ENCODE measurements at places on chromosomes 12 and 14. TPM values are rescaled to one million over a fixed set of nuclear protein-coding genes. Genes with fewer than 3 reads are reported as not detected.

TAS2R20 gene
- 2.3 TPM for total RNA-seq

- H3K27me3 ChIP-seq, result no peaks in the 10 kb centered on the region
- H3K4me1 ChIP-seq, result no peaks in the 10 kb centered on the region
- no peaks in the 10 kb centered on the region for H3K36me3 ChIP-seq
- H3K27ac ChIP-seq, result no peak overlapping the region
- no peak overlapping the region for H3K4me3 ChIP-seq
Measured at GRCh38 chr12:102376181-102376747, 104.1 kb downstream of the IGF1 start.

DNA sequence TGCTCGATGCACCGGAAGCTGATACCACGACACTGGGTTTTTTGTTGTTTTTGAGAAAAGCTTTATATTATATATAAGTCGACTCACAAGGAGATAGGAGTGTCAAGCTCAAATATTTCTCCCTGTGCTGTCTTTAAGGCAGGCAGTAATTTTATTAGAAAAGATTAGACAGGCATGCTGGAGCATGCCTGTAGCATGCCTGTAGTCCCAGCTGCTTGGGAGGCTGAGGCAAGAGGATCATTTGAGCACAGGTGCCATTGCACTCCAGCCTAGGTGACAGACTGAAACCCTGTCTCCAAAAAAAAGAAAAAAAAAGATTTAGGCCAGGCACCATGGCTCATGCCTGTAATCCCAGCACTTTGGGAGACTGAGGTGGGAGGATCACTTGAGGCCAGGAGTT is 51.8 kb downstream of the GNS start:
- no peaks in the 10 kb centered on the region for H3K4me1 ChIP-seq
- no peak overlapping the region for H3K27ac ChIP-seq
- peaks cover 1% of the 10 kb centered on the region for H3K36me3 ChIP-seq
- no peak for DNase-seq
- no peak overlapping the region for H3K4me3 ChIP-seq

THAP2 gene
- total RNA-seq, result 5.0 TPM

GRCh38 chr14:60514741-60515491 is 6.0 kb downstream of the SIX6 start:
- H3K36me3 ChIP-seq, result no peaks in the 10 kb centered on the region
- DNase-seq, result peak; percentile 85
- H3K4me3 ChIP-seq, result peak overlapping the region; percentile 73
- no peak overlapping the region for H3K27ac ChIP-seq
- peaks cover 20% of the 10 kb centered on the region for H3K4me1 ChIP-seq

DNA sequence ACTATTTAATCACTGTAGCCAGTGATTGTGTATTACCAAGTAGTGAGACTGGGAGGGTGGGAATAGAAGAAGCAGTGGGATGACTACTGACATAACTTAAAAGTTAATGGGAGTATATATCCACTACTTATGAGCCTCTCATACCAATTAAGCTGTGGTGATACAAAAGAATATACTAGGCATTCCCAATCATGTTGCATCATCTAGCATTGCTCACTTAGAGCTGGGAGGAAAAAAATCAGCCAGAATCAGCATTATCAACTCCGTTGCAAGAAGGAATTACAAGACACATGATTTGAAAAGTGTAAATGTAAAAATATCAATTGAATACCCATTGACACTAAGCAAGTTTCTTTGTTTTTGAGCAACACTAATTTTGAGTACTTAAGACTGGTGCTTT is 745 bp upstream of the PPP1R36 start:
- no peaks in the 10 kb centered on the region for H3K36me3 ChIP-seq
- peaks cover 19% of the 10 kb centered on the region for H3K4me1 ChIP-seq
- H3K27me3 ChIP-seq, result peaks cover 10% of the 10 kb centered on the region
- H3K4me3 ChIP-seq, result no peak overlapping the region

- no peak overlapping the region for H3K27ac ChIP-seq
- H3K36me3 ChIP-seq, result no peaks in the 10 kb centered on the region
- peaks cover 37% of the 10 kb centered on the region for H3K27me3 ChIP-seq
- DNase-seq, result no peak
Measured at GRCh38 chr12:9271875-9272274, 63.7 kb upstream of the PZP start.

DNA sequence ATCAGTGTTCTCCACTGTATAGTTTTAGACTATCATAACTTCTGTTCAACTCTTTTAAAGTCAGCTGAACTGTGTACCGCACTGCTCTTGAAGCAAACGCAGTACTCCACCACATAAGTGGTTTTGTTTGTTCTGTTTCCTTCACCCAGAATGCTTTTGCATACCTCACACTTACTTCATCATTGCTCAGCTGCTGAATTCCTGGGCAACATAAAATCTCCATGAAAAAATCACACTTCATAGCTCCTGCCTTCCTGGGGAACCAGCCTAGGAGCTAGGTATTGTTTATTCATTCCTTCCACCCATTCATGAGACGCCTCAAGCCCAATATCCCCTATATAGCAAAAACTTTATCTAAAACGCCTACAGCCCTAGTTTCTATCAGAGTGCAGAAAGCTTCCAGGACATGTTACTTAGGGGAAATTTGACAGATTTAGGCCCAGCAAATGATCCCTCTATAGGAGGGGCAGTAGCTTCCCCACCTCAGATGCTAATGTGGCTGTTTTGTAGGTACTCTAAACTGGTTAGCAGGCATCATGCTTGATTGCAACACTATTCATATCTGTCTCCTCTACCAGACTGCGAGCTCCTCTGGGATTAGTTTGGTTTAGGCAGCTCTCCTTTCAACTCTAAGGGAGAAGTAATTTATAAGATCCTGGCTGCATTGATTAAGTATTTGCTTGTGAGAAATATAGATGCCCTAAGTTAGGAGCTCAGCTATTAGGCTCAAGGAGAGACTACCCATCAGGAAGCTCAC is 44.5 kb downstream of the LRRC9 start:
- H3K27me3 ChIP-seq, result peaks cover 7% of the 10 kb centered on the region
- H3K36me3 ChIP-seq, result no peaks in the 10 kb centered on the region
- peaks cover 9% of the 10 kb centered on the region for H3K4me1 ChIP-seq
- H3K27ac ChIP-seq, result no peak overlapping the region
- H3K4me3 ChIP-seq, result no peak overlapping the region
- no peak for DNase-seq

TTC9 gene
- total RNA-seq, result 0.99 TPM

ACOT6 gene
- not detected for total RNA-seq

GRCh38 chr14:72904840-72905561 is 11.1 kb upstream of the DPF3 start:
- peaks cover 40% of the 10 kb centered on the region for H3K4me1 ChIP-seq
- no peak overlapping the region for H3K4me3 ChIP-seq
- H3K27ac ChIP-seq, result no peak overlapping the region

GPR137C gene
- total RNA-seq, result 2.2 TPM

C1RL gene
- 22.3 TPM for total RNA-seq

- H3K27ac ChIP-seq, result no peak overlapping the region
- H3K4me1 ChIP-seq, result peaks cover 1% of the 10 kb centered on the region
- peaks cover 28% of the 10 kb centered on the region for H3K36me3 ChIP-seq
- H3K4me3 ChIP-seq, result no peak overlapping the region
- DNase-seq, result no peak
- no peaks in the 10 kb centered on the region for H3K27me3 ChIP-seq
Measured at GRCh38 chr14:92573761-92574498, 60.3 kb downstream of the RIN3 start.

PLEKHG7 gene
- not detected for total RNA-seq

- peak overlapping the region; percentile 44 for H3K4me3 ChIP-seq
- no peak for DNase-seq
- peaks cover 26% of the 10 kb centered on the region for H3K27me3 ChIP-seq
- H3K36me3 ChIP-seq, result no peaks in the 10 kb centered on the region
Measured at GRCh38 chr12:132617822-132618682, 524 bp upstream of the P2RX2 start.

OR6C3 gene
- not detected for total RNA-seq

DNA sequence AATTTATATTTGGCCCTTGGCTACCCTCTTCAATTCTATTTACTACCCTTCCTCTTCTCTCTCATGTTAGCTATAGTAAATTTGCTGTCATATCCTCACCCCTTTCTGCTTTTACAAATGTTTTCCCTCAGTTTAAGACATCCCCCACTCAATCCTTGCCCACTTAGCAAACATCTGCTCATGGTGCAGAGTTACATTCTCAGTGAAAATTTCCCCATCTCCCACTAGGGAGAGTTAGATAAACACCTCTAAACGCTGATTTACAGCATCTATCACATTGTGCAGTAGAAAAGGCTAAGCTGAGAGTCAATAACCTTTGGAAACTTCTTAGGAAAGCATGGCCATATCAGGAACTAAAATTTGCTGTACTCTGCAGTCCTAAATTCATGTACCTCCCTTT is 69.0 kb downstream of the DENND5B start:
- H3K27me3 ChIP-seq, result no peaks in the 10 kb centered on the region
- no peak overlapping the region for H3K4me3 ChIP-seq
- no peak for DNase-seq
- H3K36me3 ChIP-seq, result no peaks in the 10 kb centered on the region
- peak overlapping the region; percentile 35 for H3K27ac ChIP-seq

AMIGO2 gene
- 16.3 TPM for total RNA-seq

Measured in osteocyte (in vitro differentiated cells).